ENCODE measurements at places on chromosomes 2 and 18. TPM values are rescaled to one million over a fixed set of nuclear protein-coding genes. Genes with fewer than 3 reads are reported as not detected.

DNA sequence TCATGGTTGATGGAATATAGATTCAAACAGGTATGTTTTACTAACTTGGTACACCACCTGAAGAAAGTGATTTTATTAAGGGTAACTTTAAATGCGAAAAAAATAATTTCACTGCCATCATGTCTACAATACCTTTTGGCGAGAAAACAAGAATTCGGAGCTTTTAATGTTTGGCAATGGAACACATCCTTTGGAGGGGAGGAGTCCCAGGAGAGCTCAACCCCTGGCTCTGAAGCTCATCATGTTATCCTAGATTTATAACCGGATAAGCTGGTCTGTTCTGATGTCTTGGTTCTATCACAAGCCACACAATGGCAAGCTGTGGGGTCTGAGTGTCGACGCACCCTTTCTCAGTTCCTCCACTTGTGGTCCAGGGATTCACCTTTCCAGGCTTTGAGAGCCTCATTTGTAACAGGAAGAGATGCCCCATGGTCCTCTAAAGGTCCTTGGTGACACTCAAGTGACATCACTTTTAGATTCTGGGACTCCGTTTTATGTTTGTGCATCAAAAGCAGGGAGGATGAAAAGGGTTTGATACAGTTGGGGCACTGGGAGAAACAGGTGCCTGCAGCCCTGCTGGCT, 172.7 kb downstream of the BCL2 start:
- H3K4me3 ChIP-seq = no peak overlapping the region
- no peak for DNase-seq
- H3K4me1 ChIP-seq = peaks cover 38% of the 10 kb centered on the region
- H3K27ac ChIP-seq = no peak overlapping the region
- H3K27me3 ChIP-seq = no peaks in the 10 kb centered on the region
- H3K36me3 ChIP-seq = peaks cover 35% of the 10 kb centered on the region

DNA sequence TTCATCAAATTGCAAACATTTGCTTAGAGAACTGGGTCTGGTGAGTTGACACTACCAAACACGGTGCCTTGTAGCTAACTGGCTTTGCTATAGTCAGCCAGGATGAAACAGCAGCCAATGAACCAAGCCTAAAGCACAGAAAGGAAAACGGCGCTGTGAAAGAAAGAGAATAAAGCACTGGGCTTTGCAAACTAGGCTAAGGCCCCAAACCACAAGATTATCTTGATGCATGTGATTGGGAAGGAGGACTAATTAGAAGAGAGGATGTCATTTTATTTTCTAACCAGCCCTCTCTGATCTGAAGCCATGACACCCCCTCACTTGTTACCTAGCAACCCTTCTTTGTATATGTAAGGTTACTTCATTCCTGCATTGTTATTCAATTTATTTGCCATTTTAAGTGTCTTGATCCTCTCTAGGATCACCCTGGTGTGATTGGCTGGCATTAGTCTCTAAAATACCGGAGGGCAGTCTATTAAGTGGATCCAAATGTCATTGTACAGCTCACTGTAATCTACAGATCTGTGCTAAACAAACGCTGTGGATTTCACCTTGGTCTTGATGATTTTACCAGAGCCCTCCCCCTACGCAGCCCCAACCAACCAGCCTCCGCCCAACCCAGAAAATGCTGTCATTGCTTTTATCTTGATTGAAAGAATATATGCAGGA, 395.4 kb upstream of the ACVR2A start:
- peaks cover 2% of the 10 kb centered on the region for H3K36me3 ChIP-seq
- no peak overlapping the region for H3K4me3 ChIP-seq
- H3K27ac ChIP-seq = peak overlapping the region; percentile 18
- DNase-seq = no peak

DNA sequence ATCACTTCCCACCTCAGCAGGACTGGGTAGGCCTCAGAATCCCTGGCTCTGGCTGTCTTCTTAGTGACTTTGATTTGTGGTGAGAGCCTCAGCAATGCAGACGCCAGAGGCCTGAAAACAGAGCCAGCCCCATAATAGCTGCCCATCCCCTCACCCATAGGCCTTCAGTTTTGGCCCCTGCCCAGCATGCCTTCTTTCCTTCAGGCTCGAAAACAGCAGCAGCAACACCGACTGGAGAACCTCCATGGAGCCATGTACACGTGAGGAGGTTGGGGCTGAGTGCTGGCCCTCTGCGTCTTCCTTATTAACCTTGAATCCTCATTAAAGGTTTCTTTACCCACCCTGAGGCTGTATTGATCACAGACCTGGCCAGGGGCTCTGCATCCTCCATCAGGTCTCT, 1.7 kb downstream of the RNF181 start:
- no peak for DNase-seq
- peaks cover 10% of the 10 kb centered on the region for H3K36me3 ChIP-seq
- H3K4me3 ChIP-seq = peak overlapping the region; percentile 99
- H3K27me3 ChIP-seq = no peaks in the 10 kb centered on the region
- peaks cover 22% of the 10 kb centered on the region for H3K4me1 ChIP-seq
- H3K27ac ChIP-seq = no peak overlapping the region

DNA sequence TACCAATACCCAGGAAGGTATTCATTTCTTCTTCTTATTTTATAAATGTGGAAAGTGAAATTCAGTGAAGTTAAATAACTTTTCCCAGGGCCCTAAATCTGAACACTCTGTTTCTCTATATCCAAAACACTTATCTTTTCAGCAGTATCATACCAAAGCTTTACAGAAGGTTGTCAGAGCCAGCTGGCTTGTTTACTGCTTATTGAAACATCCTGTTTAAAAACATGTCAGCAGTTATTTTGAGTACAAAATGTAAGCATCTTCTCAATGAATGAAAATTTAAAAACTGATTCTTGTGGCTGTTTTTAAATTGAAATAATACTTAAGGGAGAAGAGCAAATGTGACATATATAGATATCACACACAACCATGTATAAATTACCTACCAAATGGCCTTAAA, 11.3 kb upstream of the CDH19 start:
- H3K27ac ChIP-seq = no peak overlapping the region
- peaks cover 2% of the 10 kb centered on the region for H3K27me3 ChIP-seq
- H3K4me1 ChIP-seq = no peaks in the 10 kb centered on the region
- no peak for DNase-seq
- no peak overlapping the region for H3K4me3 ChIP-seq

- H3K36me3 ChIP-seq = peaks cover 9% of the 10 kb centered on the region
- no peak overlapping the region for H3K27ac ChIP-seq
- peaks cover 9% of the 10 kb centered on the region for H3K4me1 ChIP-seq
- no peaks in the 10 kb centered on the region for H3K27me3 ChIP-seq
- H3K4me3 ChIP-seq = no peak overlapping the region
Measured at GRCh38 chr2:42169874-42170521, 845 bp downstream of the EML4 start.

The IL37 gene
- not detected for total RNA-seq
